ENCODE measurements at places on chromosomes 13 and 19. TPM values are rescaled to one million over a fixed set of nuclear protein-coding genes. Genes with fewer than 3 reads are reported as not detected.

DNA sequence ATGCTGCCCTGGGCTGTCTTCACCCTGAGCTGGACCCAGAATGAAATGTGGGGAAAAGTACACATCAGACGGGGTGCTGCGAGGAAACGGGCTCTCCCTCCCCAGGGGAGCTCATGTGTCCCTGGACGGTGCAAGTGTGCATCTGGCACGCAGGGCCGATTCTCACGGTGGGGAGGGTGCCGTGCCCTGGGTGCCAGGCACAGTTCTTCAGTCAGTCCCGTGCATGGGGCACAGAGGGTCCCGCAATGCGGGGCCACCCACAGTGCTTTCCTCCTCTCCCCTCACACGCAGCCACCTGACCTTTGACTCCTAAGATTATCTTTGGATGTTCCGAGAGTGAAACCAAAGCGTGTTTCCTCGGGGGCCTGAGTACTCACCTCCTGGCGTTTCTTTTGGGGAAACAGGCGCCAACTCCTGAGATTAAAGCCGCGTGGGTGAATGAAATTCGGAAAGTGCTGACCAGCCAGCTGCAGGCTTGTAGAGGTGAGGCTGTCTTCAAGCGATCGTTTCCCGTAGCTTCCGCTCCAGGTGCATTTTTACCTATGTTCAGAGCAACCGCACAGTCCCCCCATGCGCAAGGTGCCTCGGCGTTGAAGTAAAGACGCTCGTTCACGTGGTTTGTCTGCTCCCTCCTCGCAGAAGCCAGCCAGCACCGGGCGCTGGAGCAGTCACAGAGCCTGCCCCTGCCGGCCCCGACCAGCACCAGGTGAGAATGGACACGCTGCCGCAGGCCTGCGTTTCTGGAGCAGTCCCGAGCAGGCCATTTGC lies 17.5 kb upstream of the F7 start:
- DNase-seq: no peak

DNA sequence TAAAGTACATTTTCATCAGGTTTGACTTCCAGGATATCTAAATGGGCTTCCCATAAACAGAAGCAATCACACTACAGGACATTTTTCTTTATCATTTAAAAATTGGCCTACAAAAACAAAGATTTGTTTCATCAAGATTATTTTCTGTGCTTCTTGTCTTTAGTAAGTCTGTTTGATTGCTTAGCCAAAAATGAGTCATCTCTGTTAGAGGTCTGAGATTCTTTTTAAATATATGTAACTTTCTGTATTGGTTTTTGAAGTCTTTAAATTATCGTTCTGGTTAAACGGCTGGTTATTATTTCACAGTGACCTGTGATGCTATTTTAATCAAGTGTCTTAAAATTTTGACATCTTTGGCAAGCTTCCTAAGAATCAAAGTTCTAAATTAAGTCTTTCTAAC lies 62.7 kb downstream of the SLITRK1 start:
- no peak for DNase-seq

Gene PRR36
- 1.6 TPM for total RNA-seq

DNA sequence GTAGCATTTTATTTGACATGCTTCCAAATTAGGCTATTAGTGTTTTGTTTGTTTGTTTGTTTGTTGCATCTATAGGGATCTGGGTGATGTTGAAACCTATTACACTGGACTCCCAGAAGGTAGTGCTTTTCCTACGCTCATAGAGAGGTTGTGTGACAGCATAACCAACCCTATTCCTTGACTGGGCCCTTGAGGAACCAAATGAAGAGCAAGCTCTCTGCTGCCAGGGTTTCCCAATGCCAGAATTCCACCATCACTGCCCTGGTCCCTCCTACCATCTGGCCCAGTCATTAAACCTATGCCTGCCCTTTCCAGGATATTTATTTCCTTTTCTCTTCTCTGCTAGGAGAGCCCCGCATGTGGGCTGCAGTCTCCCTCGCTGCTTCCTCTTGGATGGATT lies 210.6 kb downstream of the IRS2 start:
- no peak for DNase-seq

DNA sequence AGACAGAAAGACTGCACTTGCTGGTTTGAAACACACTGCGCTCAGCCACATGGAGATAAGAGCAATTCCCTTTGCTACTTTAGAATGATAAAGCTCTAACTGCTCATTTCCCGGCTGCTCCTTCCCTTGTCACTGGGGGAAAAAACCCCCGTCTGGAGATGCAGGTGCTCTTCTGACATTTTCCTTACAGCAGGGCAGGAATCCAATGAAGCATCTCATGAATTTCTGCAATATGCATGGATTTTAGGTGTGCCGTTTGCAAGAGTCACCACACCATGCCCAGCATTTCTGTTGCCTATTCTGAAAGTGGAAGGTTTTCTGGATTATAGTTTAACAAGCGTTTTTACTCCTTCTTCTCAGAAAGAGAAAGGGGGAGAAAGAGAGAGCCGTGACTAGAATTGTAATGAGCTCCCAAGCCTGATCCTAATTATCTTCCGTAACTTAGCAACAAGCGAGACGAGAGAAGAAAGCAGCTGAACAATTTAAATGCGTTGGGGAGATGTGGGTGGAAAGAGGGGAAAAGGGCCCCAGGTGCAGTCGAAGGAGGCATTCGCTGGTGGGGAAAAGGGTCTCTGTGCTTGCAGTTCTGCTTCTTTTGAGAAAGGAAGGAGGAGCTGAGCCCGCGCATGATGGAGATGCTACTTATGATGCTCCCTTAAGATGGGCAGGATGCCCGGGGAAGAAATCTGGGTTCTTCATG lies 76.6 kb upstream of the SPATA13 start:
- DNase-seq: no peak

Gene COQ8B
- total RNA-seq: 76.4 TPM

DNA sequence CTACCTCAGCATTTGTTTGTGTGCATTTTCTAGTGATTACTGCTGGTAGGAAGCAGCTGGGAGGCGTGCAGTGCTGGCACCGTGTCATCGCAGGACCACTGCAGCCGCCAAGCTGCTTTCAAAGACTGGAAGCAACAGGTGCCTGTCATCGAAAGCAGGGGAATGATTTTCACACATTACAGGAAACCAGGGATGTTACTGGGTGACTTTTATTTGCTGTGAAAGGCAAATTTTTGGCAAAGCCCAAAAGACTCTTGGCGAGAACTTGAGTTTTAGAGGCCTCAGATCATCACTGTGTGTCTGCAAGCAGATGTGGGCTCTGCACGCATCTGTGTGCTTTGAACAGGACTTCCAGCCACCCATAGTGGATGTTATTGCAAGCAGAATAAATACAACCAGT lies 176.4 kb downstream of the FLT1 start:
- DNase-seq: no peak

DNA sequence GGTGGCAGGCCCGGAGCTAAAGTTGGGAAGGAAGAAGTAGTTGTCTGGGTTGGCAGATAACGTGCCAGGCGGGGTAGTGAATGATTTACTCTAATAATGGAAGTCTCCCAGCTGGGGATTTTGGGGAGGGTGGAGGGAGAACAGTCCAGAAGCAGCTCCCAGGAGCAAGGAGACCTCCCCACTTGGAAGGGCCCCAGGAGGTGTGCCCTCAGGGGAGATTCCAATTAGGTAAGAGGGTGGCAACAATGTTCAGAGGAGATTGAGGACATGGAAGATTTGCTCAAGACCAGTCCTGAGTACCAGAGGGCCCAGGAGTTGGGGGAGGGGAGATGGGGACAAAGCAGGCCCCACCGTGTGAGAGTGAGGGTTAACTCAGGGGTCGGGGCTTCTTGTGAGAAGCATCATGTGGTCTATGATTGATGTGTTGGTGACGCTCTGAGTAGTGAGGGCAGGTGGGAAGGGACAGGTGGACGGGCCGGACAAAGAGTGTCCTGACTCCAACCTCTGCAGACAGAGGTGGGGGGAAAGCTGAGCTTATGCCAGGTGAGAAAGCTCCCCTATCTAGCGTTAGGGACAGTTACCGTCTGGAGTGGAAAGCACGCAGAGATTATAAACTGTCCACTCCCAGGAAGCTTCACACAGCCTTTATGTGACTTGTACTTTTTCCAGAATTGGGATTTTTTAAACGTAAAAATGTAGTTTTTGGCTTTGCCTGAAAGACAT lies 3.5 kb downstream of the SPINT2 start:
- no peak for DNase-seq

Gene ARL11
- 2.8 TPM for total RNA-seq

- DNase-seq: no peak
Observed at GRCh38 chr13:78659732-78660494, 958 bp upstream of the OBI1 start.

- no peak for DNase-seq
Observed at GRCh38 chr19:5983367-5983955, 5.5 kb upstream of the RANBP3 start.

DNA sequence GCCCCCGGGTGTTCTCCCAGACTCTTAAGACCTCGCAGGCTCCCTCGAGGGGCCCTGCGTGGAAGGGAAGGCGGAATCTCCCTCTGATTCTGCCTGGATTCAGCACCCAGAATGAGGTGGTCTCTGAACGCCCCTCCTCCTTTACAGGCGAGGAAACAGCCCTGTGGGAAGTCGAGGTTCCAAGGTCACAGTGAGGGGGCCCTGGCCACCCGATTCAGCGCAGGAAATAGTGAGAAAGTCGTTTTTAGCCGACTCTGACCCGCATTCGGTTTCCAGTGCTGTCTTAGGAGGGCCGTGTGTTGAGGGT lies 1.1 kb downstream of the BSG start:
- no peak for DNase-seq

Gene RAB8A
- 78.4 TPM for total RNA-seq

GRCh38 chr13:61654481-61654880 lies 238.8 kb upstream of the PCDH20 start:
- DNase-seq: no peak

DNA sequence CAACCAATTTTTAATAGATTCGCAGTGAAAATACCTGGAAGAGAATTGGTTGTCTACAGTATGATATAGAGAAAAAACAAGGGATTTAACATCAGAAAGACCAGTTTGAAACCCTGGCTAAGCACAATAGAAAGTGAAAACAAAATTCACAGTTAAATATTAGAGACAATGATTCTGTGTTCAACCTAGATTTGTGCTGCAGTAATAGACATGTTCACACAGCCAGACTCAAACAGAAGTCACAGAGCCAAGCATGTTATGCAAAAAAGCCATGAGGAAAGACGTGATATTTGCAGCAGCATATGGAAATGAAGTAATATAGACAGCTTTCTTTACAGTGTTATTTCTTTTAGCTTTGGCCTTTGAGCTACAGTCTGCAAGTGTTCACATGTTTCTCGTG lies 48.1 kb downstream of the SCEL start:
- no peak for DNase-seq

- DNase-seq: peak; percentile 61
Observed at GRCh38 chr19:10104665-10105508, 1.3 kb upstream of the PPAN start.

- no peak for DNase-seq
Observed at GRCh38 chr13:59527500-59527899, 636.2 kb downstream of the DIAPH3 start.

DNA sequence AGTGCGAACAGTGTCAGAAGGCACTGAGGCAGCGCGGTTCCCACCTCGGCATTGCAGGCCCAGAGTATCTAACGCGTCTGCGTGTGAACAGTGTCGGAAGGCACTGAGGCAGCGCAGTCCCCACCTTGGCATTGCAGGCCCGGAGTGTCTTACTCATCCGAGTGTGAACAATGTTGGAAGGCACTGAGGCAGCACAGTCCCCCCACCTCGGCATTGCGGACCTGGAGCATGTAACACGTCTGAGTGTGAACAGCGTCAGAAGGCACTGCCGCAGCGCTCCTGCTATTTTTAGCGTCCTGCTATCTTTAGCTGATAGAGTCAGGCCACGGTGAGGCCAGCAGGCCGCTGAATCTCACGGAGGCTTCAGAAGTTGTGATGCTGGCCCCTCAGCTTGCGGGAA lies 39.6 kb downstream of the ATP11A start:
- DNase-seq: no peak

Gene KLK14
- 0.63 TPM for total RNA-seq

Gene SYNE4
- total RNA-seq: 17.4 TPM

DNA sequence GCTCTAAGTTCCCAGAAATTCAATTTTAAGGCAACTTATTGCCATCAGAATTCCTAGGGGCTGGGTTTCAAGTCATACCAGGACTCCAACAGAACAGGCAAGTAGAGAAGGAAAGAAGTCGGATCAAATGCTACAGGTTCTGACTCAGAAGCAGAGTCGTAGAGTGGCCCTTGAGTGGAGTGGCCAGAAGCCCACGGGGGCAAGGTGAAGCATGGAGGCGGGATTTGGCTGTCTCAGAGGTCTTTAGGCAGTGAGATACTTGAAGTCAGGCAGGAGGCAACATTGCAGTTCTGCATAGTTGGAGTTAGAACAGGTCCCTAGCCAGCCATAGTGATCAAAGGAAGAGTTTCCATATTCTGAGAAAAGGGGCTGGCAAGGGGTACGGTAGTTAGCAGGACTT lies 111.6 kb downstream of the NHLRC3 start:
- DNase-seq: no peak

Gene SLC7A10
- not detected for total RNA-seq

Gene ZIC5
- total RNA-seq: 0.03 TPM

DNA sequence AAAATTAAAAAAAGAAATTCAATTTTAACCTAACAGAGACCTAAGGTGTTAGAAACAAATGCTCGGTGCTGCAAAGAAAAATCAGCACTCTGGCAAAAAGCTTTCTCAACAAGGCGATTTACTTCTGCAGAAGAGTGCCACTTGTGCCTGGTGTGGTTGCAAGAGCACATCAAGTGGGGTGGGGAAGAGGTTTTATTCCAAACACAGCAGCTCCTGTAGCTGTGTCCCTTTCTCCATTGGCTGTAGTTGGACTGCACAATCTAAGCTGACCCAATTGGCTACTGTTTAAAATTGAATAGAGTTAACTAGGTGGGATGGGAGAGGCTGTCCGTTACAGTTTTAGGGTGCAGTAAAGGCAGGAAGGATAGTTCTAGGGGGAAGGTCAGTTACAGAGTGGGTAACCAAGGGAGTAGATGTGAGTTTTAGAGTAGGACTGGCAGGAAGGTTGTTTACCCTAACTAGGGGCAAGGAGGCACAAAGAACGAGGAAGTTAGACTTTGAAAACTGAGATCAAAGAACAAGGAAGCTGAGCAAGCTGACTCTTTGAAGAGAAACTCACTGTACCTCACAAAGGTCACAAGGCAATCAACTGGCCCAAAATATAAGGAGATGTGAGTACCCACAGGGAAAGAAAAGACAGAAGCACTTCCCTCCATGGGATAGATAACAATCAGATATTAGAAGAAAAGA lies 145.7 kb downstream of the LIG4 start:
- DNase-seq: no peak

DNA sequence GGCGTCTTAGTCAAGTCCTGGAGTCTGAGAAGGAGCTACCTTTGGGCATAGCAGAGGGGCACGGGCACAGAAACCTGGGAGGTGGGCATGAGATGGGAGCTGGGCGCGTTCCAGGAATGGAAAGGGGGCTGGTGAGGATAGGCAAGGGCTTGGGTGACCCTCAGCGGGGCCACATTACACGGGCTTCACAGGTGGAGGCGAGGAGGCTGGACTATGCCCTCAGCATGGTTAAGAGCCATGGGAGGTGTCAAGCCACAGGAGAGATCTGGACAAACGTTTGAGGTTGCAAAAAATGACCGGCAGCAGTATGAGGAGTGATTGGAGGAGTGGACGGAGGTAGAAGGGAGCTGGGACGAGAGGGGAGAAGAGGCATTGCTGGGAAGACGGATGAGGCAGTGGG lies 21.5 kb downstream of the NECTIN2 start:
- no peak for DNase-seq

- no peak for DNase-seq
Observed at GRCh38 chr13:65453982-65454381, 1776.2 kb downstream of the PCDH9 start.

- peak; percentile 34 for DNase-seq
Observed at GRCh38 chr19:41792513-41793413, 3.6 kb upstream of the CEACAM3 start.

Gene NLRP4
- not detected for total RNA-seq

Gene PINLYP
- total RNA-seq: 13.3 TPM

- DNase-seq: peak; percentile 28
Observed at GRCh38 chr19:38434549-38435051, 1.1 kb downstream of the RYR1 start.
